ENCODE measurements at places on chromosomes 4 and X.

GRCh38 chrX:151754047-151754429 lies 19.5 kb downstream of the CNGA2 start:
- peak; percentile 83 for DNase-seq

GRCh38 chrX:48467281-48467761 lies 2.7 kb downstream of the SLC38A5 start:
- DNase-seq = no peak

DNA sequence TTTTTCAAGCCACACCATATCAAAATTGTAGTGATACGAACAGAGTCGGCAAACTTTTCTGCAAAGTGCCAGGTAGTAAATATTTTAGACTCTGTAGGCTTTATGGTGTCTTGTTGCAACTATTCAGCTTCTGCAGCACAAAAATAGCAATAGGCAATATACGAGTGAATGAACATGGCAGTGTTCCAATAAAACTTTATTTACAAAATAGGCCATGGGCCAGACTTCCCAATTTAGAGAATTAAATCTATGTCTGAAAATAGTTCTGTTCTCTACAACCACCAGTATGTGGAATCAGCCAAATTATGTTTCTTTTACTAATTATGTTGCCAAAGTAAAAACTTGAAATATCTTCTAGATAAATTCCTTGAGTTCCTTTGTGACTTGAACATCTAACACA lies 56.5 kb downstream of the NCAPG start:
- no peak for DNase-seq

GRCh38 chrX:20265221-20265725 lies 1.4 kb downstream of the RPS6KA3 start:
- peak; percentile 83 for DNase-seq

DNA sequence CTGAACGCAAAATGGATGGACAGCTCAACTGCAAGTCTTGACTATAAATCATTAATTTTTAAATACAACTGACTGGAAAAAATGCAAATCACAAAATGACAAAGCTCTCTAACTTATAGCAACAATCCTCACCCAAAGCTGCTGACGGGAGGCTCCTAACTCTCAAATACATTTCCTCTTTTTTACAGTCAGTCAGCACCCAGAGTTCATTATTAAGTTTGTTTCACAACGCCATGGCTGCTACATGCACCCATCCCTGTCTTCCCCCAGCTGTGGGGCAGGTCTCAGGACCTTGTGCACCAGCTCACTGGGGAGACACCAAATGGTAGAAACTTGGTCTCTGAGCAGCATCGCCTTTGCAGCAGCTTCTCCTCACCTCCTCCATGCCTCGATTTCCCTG lies 97.6 kb downstream of the SLC34A2 start:
- DNase-seq = no peak

- DNase-seq = no peak
Measured at GRCh38 chr4:23884741-23885140, 5.1 kb downstream of the PPARGC1A start.

GRCh38 chr4:18938343-18939099 lies 917.0 kb upstream of the LCORL start:
- no peak for DNase-seq

- no peak for DNase-seq
Measured at GRCh38 chr4:16513876-16514275, 287.6 kb upstream of the TAPT1 start.

GRCh38 chrX:147173594-147173993 lies 359.1 kb upstream of the CXorf51A start:
- DNase-seq = no peak

- DNase-seq = no peak
Measured at GRCh38 chr4:110487873-110488272, 11.9 kb downstream of the ENPEP start.

- DNase-seq = no peak
Measured at GRCh38 chrX:1725472-1725871, 110.6 kb downstream of the ASMT start.

GRCh38 chr4:128315756-128316520 lies 28.3 kb upstream of the PGRMC2 start:
- no peak for DNase-seq

- no peak for DNase-seq
Measured at GRCh38 chrX:70411475-70411874, 11.6 kb upstream of the GDPD2 start.

GRCh38 chr4:123444290-123444731 lies 47.7 kb downstream of the SPRY1 start:
- DNase-seq = no peak

DNA sequence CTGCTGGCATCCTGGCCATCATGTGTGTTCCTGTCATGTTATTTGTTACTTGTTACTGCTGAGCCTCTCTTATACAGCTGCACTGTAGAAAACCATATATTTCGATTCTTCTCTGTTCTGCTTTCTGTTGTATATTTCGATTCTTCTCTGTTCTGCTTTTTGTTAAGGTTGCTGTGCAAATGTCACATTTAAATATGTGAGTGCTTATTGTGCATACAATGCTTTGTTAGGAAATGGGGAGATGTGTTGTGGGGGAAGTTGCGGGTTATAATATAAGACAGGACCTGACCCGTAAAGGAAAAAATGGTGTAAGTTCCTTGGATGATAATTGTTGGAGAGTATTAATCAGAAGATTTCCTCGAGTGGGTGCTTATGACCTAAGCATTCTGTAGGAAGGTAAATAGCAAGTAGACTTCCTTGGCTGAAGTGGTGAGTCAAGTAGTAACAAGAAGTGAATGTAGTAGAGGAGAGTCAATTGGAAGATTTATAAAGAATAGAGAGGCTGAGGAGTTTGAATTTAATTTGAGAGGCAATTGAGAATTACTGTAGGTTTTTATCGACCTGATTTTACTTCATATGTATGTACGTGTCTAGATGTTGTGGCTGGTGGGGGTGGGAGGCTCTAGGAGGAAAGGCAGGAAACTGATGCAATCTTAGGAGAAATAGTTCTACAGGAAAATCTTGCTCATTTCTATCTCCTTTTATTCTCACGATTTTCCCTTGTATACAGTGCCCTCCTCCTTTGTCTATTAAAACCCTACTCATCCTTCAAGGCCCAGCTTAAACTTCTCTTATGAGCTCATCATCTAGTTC lies 8.5 kb downstream of the OGT start:
- DNase-seq = peak; percentile 2

GRCh38 chr4:88619971-88620370 lies 27.7 kb downstream of the HERC3 start:
- no peak for DNase-seq

- DNase-seq = no peak
Measured at GRCh38 chrX:42463706-42464490, 314.1 kb downstream of the PPP1R2C start.

DNA sequence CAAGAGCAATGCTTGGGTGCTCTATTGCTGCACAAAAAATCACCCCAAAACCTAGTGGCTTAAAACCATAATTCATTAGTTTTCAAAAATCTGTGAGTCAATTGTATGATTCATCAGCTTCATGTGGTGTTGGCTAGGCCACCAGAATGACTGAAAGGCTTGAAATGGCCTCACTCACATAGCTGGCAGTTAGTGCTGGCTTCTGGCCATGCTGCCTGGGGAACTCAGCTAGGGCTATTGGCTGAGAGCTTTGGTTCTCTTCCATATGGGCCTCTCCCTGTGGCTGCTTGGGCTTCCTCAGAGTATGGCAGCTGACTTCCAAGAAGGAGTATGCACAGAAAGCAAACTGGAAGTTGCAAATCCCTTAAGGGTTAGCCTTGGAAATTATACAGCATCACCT lies 3.1 kb upstream of the MTMR1 start:
- peak; percentile 83 for DNase-seq

DNA sequence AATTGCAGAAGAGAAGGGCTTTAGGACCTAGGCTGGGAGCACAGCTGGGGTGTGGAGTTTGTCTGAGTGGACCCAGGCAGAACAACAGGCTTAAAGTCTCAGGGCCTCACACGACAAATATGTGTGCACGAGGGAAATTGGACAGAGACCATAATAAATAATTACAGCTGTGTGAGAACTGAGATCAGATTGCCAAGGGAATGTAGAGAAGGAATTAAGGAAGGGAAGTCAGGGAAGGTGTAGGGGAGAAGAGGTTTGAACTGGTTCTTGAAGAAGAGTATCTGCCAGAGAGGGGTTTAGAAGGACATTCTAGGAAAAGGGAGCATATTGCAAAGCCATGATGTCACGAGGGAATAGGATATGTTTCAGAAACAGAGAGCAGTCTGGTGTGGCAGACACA lies 120.7 kb upstream of the TSPAN5 start:
- no peak for DNase-seq

DNA sequence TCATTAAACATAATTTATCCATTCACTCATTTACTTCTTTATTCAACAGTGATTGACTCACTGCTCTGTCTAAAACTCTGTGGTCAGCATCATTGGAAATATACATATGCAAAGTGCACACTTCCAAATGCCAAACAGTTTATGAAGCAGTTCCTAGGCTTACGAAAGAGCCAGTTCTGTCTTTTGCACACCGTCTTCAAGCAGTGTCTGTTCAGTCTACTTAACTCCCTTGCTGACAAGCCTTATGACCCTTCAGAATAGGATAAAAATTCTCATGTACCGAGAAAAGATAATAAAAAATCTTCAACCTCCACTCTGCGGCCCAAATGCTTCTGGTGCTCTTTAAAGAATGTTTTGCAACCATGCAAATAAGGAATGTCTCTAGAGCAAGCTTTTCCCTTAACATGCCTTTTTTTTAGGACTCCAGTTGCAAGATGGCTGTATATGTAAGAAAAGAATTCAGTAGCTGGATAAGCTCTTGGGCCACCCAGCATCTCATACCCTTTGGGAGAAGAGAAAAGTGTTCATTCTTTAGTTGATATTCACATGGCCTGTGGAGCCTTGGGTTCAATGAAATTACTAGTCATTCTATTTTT lies 1037.0 kb upstream of the SLIT2 start:
- no peak for DNase-seq

GRCh38 chr4:143921181-143921580 lies 15.8 kb upstream of the GYPE start:
- no peak for DNase-seq

DNA sequence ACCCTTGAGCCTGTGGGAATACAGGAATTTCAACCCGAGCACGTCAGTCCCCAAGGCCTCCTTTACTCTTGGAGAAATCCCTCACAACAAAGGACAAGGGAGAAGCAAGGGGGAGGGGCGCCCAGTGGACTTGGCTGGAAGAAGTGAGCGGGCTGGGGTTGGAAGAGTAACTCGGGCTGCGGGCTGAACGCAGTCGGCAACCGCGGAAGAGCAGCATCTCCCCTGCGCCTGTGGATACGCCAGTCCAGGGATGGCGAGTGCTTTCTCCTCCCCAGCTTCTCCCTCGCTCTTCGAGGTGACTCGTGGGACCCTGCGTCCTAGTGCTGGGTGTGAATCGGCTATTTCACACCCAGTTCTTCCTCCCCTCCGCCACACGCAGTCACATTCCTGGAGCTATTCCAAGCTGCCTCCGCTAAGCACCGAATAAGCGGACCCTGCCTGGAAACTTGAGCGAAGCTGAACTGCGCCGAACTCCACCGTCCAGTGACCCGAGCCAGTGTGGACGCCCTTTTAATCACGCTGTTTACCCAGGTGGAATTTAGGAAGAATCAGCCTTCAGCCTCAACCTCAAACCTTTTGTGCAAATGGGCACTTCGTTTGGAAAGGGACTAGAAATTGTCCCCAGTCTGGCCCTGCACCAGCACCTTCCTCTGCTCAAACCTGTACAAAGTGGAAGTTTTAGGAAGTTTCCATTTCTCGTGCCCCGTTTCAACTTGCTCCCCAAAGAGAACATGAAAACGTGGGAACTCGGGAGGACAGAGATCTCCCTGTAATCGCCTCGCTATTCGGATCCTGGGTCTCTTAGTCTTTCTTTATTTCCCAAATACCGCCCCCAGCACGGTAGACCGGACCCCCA lies 64.3 kb upstream of the WDR17 start:
- DNase-seq = peak; percentile 29

DNA sequence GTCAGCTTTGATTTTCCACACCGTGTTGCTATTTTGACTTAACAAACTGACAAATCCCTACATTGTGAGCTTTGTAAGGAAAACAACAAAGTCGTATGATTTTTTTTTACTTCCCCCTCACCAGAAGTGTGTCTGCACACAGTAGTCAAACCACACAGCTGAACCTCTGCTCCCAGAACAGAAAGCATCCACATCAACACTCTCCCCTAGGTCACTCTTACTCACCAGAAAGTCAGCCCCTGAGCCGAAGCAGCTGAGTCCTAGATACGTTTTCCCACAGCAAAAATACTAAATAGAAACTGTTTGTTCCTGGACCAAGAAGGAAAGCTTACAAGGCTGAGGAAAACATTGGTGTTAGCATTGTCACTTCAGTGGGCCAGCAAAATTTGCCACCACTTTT lies 305.7 kb downstream of the DHX15 start:
- DNase-seq = peak; percentile 17

GRCh38 chr4:3730422-3731190 lies 35.6 kb upstream of the ADRA2C start:
- DNase-seq = no peak

DNA sequence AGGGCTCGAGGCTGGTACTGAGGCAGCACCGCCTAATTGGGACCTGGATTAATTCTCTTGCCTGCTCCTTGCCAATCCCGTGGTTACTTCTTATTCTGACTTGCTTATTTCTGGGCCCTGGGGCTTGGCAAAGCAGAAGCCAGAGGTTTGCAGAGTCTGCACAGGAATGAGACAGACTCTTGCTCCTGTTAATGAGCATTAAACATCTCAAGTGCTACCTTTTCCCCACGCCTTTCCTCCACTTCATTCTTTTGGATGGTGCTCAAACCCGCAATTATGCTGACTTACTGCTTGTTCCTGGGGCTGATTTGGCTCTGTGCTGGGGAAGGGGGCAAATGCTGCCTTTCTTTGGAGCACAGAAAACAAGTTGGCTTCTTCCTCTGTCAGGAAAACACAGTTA lies 16.5 kb upstream of the STOX2 start:
- no peak for DNase-seq

GRCh38 chrX:22795671-22796070 lies 204.1 kb upstream of the DDX53 start:
- DNase-seq = peak; percentile 13

- peak; percentile 42 for DNase-seq
Measured at GRCh38 chr4:187606581-187606980, 389.0 kb upstream of the ZFP42 start.

GRCh38 chrX:106999002-106999975 lies 723 bp downstream of the MORC4 start:
- peak; percentile 51 for DNase-seq

- no peak for DNase-seq
Measured at GRCh38 chr4:142124874-142125273, 488.5 kb downstream of the IL15 start.

DNA sequence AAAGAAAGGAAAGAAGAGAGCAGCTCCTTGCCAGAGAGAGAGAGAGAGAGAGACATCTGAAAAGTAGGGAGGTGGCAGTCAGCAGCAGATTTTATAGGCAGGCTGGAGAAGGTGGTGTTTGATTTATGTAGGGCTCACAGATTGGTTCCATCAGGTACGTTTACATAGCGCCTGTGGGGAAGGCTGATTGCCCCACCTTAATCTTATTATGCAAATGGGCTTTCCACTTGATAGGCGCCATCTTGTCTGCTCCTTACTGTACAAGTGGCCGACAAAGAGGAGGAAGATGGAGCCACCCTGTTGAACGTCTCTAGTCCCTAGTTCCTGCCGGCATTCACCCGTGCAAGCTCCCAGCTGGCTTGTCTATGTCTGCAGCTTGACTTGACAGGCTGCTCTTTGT lies 49.1 kb upstream of the DHRSX start:
- no peak for DNase-seq

All from Daoy (cell line).